ENCODE measurements at places on chromosomes 11 and 22.

GRCh38 chr11:95068549-95068948 is 1.8 kb downstream of the SRSF8 start:
- DNase-seq = peak; percentile 41

- DNase-seq = no peak
Measured at GRCh38 chr22:25100948-25101347, 98.7 kb upstream of the CRYBB3 start.

DNA sequence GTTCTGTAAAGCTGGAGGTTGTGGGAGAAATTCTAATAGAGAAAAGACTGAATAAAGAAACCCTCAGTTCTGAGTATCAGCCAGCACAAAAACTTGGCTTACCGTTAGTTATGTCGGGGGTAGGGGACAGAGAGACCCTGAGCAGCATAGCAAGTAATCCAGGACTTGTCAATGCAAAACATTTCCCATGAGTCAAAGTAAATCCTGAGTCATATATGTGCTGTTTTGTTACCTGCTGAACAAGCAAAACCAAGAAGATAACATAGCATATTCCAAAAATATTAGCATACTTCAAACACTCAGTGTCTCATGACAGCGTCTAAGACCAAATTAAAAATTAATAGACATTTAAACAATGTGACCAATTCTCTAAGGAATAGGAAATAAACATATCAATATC is 75.1 kb upstream of the LUZP2 start:
- no peak for DNase-seq

- no peak for DNase-seq
Measured at GRCh38 chr11:119619665-119620064, 109.3 kb downstream of the NECTIN1 start.

DNA sequence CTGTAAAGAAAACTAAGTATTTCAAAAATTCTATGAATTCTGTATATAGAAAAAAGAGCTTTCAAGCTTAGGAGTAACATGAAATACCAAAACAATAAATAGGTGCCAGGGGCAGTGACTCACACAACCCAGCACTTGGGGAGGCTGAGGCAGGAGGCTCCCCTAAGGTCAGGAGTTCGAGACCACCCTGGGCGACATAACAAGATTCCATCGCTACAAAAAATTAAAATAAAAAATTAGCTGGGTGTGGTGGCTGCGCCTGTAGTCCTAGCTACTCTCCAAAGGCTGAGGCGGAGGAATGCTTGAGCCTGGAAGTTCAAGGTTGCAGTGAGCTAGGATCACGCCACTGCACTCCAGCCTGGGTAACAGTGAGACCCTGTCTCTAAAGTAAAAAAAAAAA is 21.5 kb downstream of the ZNF280B start:
- DNase-seq = no peak

DNA sequence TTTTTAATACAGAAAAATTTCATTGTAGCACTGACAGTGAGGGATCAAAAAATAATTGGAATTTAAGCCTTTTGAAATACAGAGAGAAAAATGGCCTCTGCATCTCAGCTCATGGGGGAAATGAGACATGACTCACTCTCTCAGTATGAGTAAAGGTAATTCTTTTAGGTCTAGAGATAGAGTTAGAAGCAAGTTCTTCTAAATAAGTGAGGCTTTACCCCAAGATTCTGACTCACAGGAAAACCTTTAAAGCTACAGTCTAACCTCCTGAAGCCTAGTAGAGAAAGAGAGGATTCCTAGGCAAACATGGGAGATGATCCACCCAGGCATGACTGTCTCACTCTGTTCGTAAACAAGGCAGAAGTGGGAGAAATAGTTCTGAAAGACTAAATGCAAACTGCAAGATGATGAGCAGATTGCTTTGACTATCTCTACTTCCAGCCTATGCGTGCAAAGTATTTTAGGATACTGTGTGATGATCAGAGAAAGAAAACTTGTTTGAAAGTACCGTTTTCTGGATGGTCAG is 1003.3 kb upstream of the CCDC90B start:
- DNase-seq = no peak

- DNase-seq = no peak
Measured at GRCh38 chr11:132607575-132607974, 924.7 kb downstream of the OPCML start.

DNA sequence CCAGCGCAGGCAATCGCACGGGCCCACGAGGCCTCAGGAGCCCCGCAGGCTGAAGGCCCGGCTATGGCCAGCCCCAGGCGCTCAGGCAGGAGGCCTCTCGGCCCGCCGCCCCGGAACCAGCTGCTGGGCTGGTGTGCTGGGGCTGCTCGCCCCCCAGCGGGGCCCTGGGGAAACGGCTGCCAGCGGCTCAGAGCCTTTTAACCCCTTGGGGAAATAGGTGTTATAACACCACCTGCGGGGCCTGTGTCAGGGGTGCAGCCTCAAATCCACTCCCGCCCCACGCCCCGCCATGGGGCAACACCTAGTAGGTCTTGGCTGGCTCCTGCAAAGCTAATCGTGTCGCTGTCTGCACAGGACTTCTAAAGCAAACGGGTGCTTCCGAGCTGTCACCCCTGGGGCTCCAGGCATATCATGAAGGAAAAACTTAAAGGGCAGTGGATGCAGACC is 237.4 kb downstream of the TTC28 start:
- DNase-seq = peak; percentile 42

- DNase-seq = no peak
Measured at GRCh38 chr11:10694486-10695239, 1.1 kb upstream of the IRAG1 start.

DNA sequence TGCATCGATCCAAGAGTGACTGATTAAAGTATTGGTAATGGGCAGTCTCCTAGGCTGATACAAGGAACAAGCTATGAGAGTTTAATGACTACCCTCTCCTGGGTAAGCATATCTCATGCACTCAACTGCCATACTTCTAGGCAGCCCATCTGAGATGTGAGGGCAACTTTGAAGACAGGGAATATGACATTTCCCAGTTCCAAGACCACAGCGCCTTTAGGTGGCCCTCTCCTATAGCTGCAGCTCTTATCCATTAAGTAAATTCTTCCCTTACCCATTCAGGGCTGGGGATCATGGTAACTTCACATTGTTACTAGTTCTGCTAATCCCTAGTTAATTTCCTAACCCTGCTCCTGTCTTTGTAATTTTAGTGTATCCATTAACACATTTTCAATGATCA is 157.3 kb upstream of the CTSC start:
- DNase-seq = no peak

GRCh38 chr22:49643466-49643865 is 184.2 kb downstream of the BRD1 start:
- no peak for DNase-seq

GRCh38 chr11:10667521-10667885 is 26.1 kb downstream of the IRAG1 start:
- DNase-seq = no peak

GRCh38 chr11:10942620-10943019 is 84.8 kb upstream of the ZBED5 start:
- no peak for DNase-seq
